Right lung (tissue), 10 donors: ENCODE measurements at places on chromosomes 5 and 9. TPM values are rescaled to one million over a fixed set of nuclear protein-coding genes. Genes with fewer than 3 reads are reported as not detected.

PTTG1 gene
- 81.3 TPM for polyA plus RNA-seq

ARL15 gene
- 16.5 TPM for polyA plus RNA-seq

PCDHGB4 gene
- 4.2 TPM for polyA plus RNA-seq

MARCOL gene
- 0.16 TPM for polyA plus RNA-seq

TRIP13 gene
- polyA plus RNA-seq, result 11.8 TPM

MEIKIN gene
- not detected for polyA plus RNA-seq

CCDC69 gene
- polyA plus RNA-seq, result 8.5 TPM

FCN2 gene
- not detected for polyA plus RNA-seq

DNA sequence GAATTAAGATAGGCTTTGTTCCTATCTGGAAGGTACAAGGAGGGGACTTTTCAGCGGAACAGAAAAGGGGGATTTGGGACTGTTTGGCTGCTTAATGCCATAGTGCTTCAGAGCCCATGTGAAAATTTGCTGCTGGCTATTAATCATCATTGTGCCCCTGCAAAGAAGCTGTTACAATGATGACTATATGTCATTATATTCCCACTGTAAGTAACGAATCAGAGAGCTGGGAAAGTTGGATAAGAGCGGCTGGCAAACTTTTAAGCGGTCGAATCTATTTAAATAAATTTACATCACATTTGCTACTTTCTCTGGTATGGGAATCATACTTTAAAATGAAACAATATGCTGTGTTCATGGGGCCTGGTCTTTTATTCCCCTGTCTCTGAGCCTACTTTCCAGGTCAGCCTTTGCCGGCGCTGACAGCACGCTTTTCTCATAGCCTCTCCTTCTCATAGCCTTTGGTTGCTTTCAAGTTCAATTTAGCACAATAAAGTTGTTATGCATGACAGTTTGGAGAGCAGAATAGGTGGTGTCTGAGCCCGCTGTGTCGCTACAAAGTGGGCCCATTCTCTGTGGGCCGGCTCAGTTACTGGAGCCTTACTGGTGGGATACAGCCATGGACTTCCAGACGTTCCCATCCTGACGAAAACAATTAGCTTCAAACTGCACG lies 271.2 kb upstream of the TMEM161B start:
- DNase-seq, result no peak

- DNase-seq, result no peak
Measured at GRCh38 chr5:15441433-15442192, 58.4 kb upstream of the FBXL7 start.

DNA sequence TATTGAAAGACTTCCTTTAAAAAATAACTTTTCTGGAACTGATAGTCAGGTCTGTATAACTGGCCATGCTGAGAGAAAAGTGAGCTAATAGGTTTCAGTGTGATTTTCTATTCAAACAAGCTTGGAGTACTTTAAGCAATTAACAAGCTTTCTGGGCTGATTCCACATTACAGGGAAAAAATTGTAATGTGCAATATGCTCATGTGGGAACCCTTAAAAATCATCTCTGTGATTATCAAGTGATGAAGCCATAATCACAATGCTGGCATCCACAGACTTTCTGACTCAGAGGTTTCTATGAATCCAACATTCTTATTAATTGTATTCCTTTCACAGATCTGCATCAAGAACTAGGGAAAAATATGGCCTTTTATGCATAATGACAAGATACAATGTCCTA lies 212.2 kb upstream of the ACO1 start:
- no peak for DNase-seq

GRCh38 chr5:151967865-151968264 lies 43.2 kb upstream of the GLRA1 start:
- no peak for DNase-seq

DNA sequence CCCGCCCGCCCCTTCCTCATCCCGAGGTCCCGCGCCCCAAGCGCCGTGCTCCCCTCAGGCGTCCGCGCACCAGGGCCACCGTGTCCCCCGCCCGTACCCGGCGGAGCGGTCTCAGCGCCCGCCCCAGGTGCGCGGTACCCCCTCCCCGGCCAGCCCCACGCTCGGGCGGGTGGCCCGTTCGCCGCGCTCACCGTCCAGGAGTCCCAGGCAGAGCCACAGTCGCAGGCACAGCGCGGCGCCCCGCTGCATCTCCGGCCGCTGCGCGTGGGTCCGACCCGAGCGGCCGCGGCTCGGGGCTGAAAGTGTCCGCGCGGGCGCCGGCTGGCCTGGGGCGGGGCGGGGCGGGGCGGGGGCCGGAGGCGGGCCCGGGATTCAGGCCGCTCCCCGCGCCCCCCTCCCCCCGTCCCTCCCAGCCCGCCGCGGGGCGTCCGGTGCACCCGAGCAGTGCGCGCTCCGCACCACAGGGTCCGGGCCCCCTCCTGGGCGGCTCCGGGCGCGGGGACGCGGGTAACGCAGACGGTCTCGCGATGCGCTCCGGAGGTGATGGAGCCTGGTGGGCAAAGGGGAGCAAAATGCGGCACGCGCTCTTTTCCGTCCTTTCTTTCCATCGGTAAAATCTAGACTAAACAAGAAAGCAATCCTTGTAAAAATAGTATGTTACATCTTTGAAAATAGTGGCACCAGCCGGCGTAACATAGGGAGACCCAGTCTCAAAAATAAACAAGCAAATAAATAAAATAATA lies at the start of gene FLT4:
Gene FLT4, minus strand, starts transcription at position 304 of the 743 bp plus-strand sequence. Its CDS starts 55 bp downstream, at position 249.
- no peak for DNase-seq

DNA sequence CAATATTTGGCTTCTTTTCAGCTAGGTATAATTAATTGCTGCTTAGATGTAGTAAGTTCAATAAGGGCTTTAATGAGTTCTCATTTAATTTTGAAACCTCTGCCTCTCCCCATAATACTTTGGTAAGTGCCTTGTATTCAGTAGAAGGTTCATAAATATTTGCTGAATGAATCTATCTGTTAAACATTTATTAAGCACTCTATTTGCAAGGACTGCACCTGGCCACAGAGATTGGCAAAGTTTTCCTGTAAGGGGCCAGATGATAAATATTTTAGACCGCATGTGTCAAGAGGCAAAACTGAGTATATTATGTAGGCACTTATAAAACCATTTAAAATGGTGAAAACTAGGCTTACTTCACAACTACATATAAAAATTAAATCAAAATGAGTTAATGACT lies 19.0 kb upstream of the GNA14 start:
- DNase-seq, result no peak

DNA sequence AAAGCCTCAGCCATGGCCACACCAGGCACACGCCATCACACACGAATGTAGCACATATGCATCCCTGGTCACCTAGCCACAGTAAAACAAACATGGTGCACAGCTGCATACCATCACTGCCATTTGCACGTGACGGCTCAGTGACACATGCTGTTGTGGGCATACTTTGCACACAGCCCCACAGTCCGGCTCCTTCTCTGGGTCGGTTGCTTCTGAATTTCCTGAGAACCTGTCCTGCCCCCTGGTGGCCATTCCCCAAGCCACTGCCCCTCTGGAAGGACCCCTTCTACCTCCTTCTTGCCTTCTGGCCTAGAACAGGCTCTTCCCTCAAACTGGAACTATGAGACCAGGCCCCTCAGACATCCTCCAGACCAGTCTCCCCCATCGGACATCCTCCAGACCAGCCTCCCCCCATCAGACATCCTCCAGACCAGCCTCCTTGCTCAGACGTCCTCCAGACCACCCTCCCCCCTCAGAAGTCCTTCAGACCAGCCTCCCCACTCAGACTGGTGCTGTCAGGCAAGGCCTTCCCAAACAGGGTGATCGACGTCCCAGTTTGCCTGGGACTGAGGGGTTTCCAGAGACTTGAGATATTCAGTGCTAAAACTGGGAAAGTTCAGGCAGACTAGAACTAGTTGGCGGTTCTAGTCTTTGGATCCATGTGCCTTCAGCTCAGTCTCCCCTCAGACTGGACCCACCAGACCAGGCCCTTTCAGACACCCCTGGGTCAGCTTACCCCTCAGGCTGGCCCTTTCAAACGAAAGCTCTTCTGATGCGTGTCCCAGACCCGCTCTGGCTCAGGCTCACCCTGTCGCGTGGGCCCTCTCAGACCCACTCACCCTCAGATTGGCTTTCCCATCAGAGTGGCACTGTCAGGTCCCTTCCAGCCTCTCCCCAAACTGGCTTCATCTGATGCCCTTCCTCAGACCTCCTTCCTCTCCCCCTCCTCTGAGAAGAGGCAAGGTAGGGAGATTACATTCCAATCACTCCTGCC lies 24.3 kb upstream of the ENHO start:
- DNase-seq, result no peak

- DNase-seq, result no peak
Measured at GRCh38 chr9:36127652-36128244, 8.8 kb upstream of the GLIPR2 start.

DNA sequence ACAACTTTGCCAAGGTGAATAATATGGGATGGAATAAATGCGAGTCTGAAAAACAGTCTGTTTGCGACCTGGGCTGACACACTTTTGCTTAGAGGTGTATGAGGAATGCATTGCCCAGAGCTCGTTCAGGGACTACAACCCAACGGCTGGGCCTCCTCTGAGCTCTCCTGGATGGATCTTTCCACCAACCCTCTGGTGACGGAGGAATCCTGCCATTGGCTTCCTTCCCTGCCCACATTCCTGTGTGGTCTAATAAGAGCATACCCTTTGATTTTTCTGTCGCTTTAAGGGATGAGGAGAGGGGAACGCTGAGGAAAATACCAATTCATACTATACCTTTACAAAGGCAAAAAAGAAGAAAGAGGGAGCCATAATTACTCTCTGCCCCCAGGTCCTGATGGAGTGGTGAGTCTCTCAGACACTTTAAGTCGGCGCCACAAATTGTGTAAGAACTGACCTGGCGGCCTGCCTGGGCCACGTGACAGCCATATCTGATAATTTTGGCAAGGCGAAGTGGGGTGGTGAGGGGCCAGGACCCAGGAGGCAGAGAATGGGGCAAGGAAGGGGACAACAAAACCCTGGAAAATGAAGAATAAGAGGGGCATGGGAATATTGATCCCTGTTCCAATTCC lies 265.2 kb upstream of the MSX2 start:
- DNase-seq, result no peak

- peak; percentile 37 for DNase-seq
Measured at GRCh38 chr5:74865256-74865803, 857 bp downstream of the FAM169A start.

- no peak for DNase-seq
Measured at GRCh38 chr5:88666761-88667495, 216.1 kb downstream of the MEF2C start.

GRCh38 chr5:170520372-170520771 lies 16.6 kb downstream of the KCNIP1 start:
- no peak for DNase-seq

GRCh38 chr5:61622156-61622555 lies 290.1 kb downstream of the ZSWIM6 start:
- DNase-seq, result no peak

GRCh38 chr5:117652958-117653280 lies 1078.3 kb upstream of the SEMA6A start:
- no peak for DNase-seq

- peak; percentile 42 for DNase-seq
Measured at GRCh38 chr5:75681125-75681830, 36.0 kb downstream of the POC5 start.

DNA sequence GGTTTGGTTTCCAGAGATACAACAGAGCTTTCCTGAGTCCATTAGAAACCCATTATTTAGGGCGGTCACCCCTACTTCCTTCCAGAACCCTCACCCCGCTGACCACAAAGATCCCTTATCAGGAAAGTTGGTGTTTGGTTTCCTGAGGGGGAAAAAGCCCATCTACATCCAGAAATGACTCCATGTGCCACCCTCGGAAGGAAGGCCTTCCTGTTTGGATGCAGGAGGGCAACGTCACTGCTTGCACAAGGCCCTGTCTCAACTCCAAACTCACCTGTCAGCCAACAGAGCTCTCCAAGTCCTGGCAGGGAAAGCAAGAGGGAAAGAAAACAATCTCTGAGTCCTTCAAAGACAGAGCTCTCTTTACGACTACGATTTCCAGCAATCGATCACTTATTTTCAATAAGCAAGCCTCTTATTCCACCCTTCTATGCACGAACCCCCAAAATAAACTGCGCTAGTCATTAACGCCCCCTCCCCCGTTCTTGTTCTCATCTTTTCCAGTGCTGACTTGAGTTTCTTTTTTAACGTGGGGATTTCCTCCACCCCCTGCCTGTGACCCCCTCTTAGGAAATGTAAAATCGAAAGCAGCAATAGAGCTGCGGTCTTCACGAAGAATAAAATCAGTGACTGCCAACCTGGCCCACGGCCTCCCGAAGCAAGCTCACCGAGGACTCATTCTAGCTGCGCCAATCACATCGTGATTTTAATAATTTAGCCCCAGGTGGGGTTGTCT lies 35.7 kb upstream of the NTNG2 start:
- DNase-seq, result no peak

DNA sequence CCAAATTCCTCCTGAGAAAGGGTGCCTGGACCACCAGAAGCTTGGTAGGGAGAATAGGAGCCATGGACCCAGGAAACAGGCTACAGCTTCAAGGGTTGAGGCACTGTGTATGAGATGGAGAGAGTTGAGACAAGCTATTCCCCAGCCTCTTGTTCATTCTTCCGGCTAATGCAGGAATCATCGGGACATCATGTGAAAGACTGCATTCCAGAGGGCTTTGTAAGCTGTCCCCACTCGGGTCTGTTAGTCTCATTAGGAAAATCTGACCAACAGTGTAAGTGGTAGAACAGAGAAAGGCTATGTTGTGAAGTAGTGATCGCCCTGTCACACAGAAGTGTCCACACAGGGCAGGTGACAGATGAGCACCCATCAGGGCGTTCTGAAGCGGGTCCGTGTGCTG lies 81.4 kb downstream of the GABBR2 start:
- DNase-seq, result no peak

GRCh38 chr5:77843570-77844372 lies 67.6 kb upstream of the TBCA start:
- no peak for DNase-seq

DNA sequence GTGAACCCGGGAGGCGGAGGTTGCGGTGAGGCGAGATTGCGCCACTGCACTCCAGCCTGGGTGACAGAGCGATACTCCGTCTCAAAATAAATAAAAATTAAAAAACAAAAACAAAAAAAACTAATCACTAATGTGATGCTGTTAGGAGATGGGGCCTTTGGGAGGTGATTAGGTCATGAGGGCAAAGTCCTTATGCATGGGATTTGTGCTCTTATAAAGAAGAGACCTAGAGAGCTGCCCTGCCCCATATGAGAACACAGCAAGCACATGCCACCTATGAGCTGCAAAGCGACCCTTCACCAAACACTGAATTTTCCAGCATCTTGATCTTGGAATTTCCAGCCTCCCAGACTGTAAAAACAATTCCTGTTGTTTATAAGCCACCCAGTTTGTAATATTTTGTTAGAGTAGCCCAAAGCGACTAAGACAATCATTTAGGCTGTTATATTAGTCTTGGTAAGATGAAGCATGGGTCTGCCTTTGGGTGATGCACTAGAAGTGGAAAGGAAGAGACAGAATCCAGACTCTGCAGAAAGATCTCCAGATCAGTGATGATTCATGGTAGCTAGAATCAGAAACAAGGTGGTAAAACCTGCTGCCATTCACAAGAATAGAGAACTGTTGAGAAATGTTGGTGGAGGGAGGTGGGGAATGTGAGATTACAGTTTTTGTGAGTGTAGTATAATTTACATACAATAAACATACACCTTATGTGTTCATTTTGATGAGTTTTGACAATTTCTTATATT lies 26.2 kb downstream of the GPR21 start:
- no peak for DNase-seq
